Breast epithelium (tissue), 4 donors: ENCODE measurements at places on chromosomes 1 and 21. TPM values are rescaled to one million over a fixed set of nuclear protein-coding genes. Genes with fewer than 3 reads are reported as not detected.

Gene DAB1
- 0.66 TPM for total RNA-seq

Gene WNT9A
- total RNA-seq = 2.5 TPM

DNA sequence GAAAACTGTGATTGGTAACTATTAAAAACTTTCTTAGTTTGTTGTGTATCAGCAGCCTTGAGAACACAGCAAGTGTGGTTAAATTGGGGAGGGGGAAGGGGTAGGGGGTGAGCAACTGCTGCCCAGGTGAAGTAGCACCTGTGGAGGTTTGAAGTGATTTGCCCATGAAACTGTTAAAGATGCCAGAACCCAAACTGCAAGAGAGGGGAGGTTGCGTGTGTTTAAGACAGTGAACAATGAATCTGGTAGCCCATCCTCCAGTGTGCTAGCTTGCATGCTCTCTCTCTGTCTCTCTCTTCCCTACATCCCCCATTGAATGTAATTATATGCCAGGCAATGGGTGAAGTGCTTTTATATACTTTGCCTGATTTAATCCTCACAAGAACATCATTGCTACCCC lies 154.7 kb downstream of the RUNX1 start:
- no peak for DNase-seq

- no peak for DNase-seq
Observed at GRCh38 chr1:89022167-89022959, at the start of gene GBP3. GBP3 (minus strand) TSS chr1:89022866; CDS start chr1:89020721, 2,145 bp downstream.

- no peak for DNase-seq
Observed at GRCh38 chr1:2413495-2414296, 1.3 kb upstream of the PEX10 start.

DNA sequence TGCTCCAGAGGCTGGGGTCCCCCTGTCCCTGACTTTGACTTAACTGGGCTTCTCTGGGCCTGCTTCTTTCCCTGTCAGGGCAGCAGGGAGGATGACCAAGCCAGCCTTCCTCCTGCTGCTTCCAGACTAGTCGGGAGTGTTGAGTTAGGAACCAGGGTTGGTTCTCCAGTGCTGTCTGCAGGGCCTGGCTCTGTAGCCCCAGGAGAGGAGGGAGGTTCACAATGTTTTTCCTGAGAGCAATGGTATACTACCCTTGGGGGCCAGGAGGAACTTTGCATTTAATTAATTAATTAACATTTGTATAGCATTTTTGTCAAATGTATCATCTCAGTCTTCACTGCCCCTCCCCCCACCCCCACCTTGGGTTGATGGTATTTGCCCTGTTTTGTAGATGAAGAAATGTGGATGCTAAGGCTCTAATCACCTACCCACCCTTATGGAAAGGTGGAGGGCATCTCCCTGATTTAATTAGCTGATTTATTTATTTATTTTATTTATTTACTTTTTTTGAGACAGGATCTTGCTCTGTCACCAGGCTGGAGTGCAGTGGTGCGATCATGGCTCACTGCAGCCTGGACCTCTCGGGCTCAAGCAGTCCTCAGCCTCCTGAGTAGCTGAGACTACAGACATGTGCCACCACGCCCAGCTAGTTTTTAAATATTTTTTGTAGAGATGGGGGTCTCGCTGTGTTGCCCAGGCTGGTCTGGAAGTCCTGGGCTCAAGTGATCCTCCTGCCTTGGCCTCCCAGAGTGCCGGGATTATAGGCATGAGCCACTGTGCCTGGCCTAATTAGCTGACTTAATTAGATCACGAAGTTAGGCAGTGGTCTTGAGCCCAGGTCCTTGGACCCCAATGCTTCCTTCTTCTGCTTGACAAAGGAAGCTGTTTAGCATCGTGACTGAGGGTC lies 6.6 kb downstream of the H6PD start:
- no peak for DNase-seq

GRCh38 chr1:190476321-190476720 lies 1.3 kb downstream of the BRINP3 start:
- no peak for DNase-seq

Gene P3R3URF
- total RNA-seq = not detected

GRCh38 chr1:201728731-201729130 lies 100.2 kb upstream of the IPO9 start:
- no peak for DNase-seq

GRCh38 chr1:205971082-205971481 lies 27.8 kb upstream of the SLC26A9 start:
- no peak for DNase-seq
